Motor neuron (in vitro differentiated cells): ENCODE measurements at places on chromosomes 2 and 18. TPM values are rescaled to one million over a fixed set of nuclear protein-coding genes. Genes with fewer than 3 reads are reported as not detected.

DNA sequence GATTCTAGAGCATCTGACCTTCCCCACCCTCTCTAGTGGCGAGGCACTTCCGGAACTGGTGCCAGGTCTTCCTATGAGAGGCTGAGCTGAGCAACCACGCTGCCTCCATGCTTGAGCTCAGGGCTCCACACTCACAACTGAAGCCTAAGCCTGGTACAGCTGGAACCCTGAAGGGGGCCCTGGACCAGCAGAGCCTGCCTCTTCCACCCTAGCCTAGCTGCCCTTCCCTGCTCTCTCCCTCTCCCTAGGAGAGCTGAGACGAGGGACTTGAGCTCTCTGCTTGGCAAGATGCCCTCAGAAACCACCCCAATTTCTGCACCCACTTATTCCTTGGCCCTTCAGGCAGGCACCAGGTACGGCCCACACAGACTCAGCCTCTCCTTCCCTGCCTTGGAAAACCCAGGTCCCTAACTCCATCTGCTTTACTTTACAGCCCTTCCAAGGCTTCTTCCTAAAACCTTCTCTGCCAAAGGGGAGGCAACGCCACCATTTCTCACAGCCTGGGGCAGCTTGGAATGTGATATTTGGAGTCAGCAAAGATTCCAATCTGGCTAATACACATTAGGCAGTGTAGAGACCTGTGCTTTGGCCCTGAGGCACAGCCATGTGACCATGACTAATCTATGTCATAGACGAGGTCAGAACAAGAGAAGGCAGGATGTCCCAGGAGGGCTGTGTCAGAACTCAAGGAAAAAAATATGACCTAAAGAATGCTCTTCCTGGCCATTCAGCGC, 18.8 kb downstream of the COX7A2L start:
- ATAC-seq: peak; percentile 97

GRCh38 chr2:112674229-112674628, 28.5 kb downstream of the SLC20A1 start:
- no peak for ATAC-seq

- ATAC-seq: peak; percentile 50
These were observed 49.4 kb downstream of the CAVIN2 start for GRCh38 chr2:191797500-191797899.

- no peak for ATAC-seq
These were observed 478.7 kb upstream of the TCF4 start for GRCh38 chr18:56066524-56067213.

The NDC80 gene
- 1.7 and 4.2 TPM in 2 replicates for total RNA-seq

The MAPK4 gene
- total RNA-seq: 0.94 and 1.0 TPM in 2 replicates
